Natural killer cell treated with Interleukin-12 subunit alpha and Interleukin-12 subunit beta and Interleukin-15 and Interleukin-18, amount 100 ng/mL, for 72 hours (primary cell): ENCODE measurements at places on chromosomes 1 and 21. TPM values are rescaled to one million over a fixed set of nuclear protein-coding genes. Genes with fewer than 3 reads are reported as not detected.

DNA sequence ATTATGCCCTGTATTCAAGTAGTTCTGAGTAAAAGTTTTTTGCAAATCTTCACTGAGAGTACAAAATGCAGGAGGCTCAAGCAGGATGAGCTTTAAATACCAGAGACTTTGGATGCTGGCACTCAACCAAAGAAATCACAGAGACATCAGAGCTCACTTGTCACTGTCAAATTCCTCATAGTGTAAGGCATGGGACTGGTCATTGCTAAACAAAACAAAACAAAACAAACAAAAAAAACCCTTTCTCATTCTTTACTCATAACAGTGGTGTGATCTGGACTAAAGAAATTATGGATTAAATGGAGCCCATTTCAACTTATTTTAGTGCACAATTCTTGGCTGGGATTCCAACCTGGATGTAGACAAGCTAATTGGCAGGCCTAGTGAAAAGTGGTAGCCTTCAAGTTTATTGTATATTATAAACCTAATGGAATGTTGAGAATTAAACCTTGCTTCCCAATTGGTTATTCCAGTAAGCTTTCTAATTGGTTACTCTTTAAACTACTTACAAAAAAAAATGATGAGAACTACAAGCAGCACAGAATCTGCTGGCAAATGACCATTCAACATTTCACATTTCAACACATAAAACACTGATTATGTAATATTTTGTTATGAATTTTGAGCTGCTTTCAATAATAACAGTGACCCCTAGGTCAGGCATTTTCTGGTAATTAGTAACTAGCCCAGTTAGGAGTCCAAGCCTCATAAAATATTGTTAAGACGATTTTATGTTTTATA, 30.6 kb upstream of the NEK7 start:
- no peak overlapping the region for H3K4me3 ChIP-seq
- no peak overlapping the region for H3K27ac ChIP-seq
- DNase-seq: no peak
- no peaks in the 10 kb centered on the region for H3K36me3 ChIP-seq
- H3K27me3 ChIP-seq: peaks cover 7% of the 10 kb centered on the region

- H3K4me1 ChIP-seq: peaks cover 6% of the 10 kb centered on the region
- no peak for DNase-seq
- H3K4me3 ChIP-seq: no peak overlapping the region
- H3K27me3 ChIP-seq: peaks cover 17% of the 10 kb centered on the region
Observed at GRCh38 chr1:3056641-3057040, 12.4 kb upstream of the PRDM16 start.

- H3K4me3 ChIP-seq: no peak overlapping the region
- H3K4me1 ChIP-seq: no peaks in the 10 kb centered on the region
- peaks cover 7% of the 10 kb centered on the region for H3K27me3 ChIP-seq
- H3K36me3 ChIP-seq: no peaks in the 10 kb centered on the region
Observed at GRCh38 chr1:63691701-63692425, 82.0 kb upstream of the ROR1 start.

DNA sequence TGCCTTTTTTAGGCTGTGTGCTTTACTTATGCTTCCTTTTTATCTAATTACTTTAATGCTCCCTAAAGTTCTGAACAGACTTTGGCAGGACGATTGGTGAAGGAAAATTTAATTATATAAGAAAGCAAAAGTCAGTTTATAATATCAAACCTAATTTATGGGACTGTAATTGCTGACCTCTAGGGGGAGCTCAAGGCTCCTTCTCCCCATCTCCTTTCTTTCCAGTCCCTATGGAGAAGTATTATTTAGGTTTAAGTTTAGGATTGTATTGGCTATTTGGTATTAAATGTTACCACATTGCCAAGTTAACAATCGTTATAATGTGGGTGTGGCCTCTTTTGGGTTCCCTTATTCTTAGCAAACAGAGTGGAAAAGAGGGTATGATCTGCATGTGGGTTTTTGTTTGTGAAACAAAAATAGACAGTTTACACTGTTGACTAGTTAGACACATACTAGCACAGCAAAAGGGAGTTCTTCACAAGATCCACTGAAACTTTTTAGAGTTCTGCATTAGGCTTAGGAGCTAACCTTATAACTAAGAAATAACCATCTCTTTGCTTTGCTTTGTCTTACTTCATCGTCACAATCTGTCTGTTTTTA, 48.2 kb upstream of the TNFSF4 start:
- H3K4me3 ChIP-seq: no peak overlapping the region
- peaks cover 13% of the 10 kb centered on the region for H3K36me3 ChIP-seq

DNA sequence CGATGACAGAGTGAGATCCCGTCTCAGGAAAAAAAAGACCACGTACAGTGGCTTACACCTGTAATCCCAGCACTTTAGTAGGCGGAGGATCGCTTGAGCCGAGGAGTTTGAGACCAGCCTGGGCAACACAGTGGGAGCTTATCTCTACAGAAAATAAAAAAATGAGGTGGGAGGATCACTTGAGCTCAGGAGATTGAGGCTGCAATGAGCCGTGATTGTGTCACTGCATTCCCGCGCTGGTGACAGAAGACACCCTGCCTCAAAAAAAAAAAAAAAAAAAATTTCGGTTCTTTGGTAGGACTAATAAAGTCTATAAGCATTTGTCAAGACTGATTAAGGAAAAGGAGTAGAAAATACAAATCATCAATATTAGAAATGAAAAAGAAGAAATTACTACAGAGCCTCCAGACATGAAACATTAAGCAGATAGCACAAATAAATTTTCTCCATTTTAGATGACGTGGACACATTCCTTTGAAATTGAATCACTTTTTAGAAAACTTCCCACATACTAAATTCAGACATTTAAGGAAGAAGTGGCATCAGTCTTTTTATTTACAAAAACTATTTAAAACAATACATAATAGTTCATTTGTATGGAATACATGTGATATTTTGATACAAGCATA, 30.4 kb downstream of the MORC3 start:
- H3K36me3 ChIP-seq: peaks cover 14% of the 10 kb centered on the region
- DNase-seq: no peak
- H3K27me3 ChIP-seq: no peaks in the 10 kb centered on the region
- no peak overlapping the region for H3K27ac ChIP-seq
- peaks cover 5% of the 10 kb centered on the region for H3K4me1 ChIP-seq

- H3K4me3 ChIP-seq: no peak overlapping the region
- H3K4me1 ChIP-seq: peaks cover 8% of the 10 kb centered on the region
- H3K27ac ChIP-seq: no peak overlapping the region
- H3K27me3 ChIP-seq: no peaks in the 10 kb centered on the region
- H3K36me3 ChIP-seq: no peaks in the 10 kb centered on the region
- DNase-seq: no peak
Observed at GRCh38 chr1:163928651-163929050, 606.9 kb downstream of the NUF2 start.

DNA sequence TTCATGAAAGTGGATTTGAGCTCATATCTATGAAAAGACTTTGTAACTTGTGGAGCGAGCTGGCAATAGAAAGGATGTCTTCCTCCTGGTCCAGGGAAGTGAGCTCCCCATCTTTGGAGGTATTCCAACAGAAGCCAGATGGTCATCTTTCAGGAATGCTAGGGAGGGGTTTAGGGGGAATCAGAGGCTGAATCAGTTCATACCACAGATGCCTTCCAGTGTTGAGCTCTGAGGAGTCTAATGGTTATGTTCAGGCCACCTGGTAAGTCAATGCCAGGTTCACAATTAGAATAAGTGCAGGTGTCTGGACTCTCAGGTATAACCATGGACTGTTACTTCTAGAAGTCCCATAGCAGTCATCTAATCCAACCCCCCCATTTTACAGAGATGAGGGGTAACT, 119.1 kb downstream of the ACTL8 start:
- no peak for DNase-seq
- H3K27me3 ChIP-seq: peaks cover 9% of the 10 kb centered on the region
- no peaks in the 10 kb centered on the region for H3K4me1 ChIP-seq
- H3K36me3 ChIP-seq: no peaks in the 10 kb centered on the region

GRCh38 chr21:45129189-45129923, 55.0 kb downstream of the ADARB1 start:
- peak overlapping the region; percentile 41 for H3K4me3 ChIP-seq
- DNase-seq: no peak
- no peak overlapping the region for H3K27ac ChIP-seq
- H3K36me3 ChIP-seq: no peaks in the 10 kb centered on the region
- H3K27me3 ChIP-seq: no peaks in the 10 kb centered on the region
- peaks cover 14% of the 10 kb centered on the region for H3K4me1 ChIP-seq

DNA sequence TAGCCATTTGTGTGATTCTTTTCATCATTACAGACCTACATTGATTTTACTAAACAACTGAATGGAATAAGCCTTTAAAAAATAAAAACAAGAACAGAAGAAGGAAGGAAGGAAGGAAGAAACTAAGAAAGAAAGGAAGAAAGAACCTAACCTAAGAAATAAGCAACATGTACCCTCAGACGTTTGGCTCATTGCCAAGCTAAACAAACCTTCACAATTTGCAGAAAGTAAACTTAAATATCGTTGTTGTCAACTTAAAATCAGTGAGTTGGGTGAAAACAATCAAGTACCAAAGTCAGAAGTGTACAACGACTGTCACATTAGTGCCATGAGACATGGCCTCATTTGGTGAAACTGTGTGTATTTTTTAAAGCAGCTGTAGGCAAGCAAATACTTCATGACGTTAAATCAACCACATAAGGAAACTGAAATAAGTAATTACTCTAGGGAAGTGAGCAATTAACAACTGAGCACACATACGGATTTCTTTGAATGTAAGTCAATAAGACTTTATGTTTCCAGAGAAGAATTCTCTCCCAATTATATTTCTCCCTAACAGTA, 313.1 kb upstream of the TMPRSS15 start:
- DNase-seq: no peak
- H3K4me1 ChIP-seq: no peaks in the 10 kb centered on the region
- no peaks in the 10 kb centered on the region for H3K27me3 ChIP-seq
- no peak overlapping the region for H3K4me3 ChIP-seq
- no peaks in the 10 kb centered on the region for H3K36me3 ChIP-seq

DNA sequence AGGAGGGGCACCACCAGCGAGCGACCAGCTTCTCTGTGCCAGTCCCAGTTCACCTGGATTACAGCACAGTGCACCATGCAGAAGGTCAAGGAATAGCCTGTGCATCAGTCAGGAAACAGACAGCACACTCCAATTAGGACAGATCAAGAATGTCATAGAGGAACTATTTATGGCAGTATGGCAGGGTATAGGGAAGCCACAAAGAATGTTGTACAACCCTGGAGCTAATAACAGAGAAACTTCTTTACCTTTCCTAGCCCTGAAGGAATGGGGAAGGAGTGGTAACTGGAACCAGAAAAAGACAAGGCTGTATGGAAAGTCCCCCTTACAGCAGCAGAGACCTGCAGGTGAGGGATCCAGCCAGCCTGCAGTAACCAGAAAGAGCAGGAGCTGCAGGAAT, 87.8 kb upstream of the USP24 start:
- DNase-seq: no peak
- H3K36me3 ChIP-seq: no peaks in the 10 kb centered on the region
- H3K27me3 ChIP-seq: peaks cover 14% of the 10 kb centered on the region

DNA sequence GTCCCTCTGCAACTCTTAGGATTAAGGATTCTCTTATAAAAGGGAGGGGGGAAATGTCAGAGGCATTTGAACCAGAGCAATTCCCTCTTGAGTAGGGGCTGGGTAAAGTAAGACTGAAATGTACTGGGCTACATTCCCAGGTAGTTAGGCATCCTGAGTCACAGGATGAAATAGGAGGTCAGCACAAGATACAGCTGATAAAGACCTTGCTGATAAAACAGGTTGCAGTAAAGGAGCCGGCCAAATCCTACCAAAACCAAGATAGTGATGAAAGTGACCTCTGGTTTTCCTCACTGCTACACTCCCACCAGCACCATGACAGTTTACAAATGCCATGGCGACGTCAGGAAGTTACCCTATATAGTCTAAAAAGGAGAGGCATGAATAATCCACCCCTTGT, 14.3 kb upstream of the COX20 start:
- no peaks in the 10 kb centered on the region for H3K36me3 ChIP-seq
- H3K27me3 ChIP-seq: peaks cover 4% of the 10 kb centered on the region
- no peaks in the 10 kb centered on the region for H3K4me1 ChIP-seq
- no peak overlapping the region for H3K4me3 ChIP-seq
- no peak for DNase-seq

DNA sequence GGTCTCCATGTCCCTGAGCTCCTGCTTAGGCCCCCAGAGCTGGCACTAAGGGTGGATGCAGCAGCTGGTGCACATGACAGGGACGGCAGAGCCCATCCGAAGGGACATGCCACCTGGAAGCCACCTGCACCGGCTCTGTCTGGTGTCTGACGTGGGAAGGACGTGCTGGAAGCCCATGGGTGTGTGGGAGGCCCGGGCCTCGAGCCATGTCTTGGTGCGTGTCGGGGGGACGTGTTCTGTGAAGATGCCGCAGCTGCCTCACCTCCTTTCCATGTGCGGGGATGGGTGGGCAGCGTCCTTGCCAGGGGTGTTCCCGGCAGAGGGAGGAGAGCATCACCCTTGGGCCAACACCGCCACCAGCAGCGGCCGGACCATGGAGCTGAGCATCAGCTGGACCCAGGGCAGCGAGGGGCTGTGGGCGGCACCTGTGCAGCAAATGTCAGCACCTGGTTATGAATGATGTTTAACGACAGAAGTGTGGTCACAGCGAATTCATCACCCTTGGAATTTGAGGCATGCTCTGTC, 15.5 kb upstream of the POFUT2 start:
- no peak for DNase-seq
- H3K27ac ChIP-seq: no peak overlapping the region
- H3K4me3 ChIP-seq: no peak overlapping the region
- no peaks in the 10 kb centered on the region for H3K4me1 ChIP-seq

- no peak overlapping the region for H3K27ac ChIP-seq
- no peak for DNase-seq
- peaks cover 55% of the 10 kb centered on the region for H3K27me3 ChIP-seq
- H3K36me3 ChIP-seq: peaks cover 14% of the 10 kb centered on the region
- H3K4me1 ChIP-seq: peaks cover 13% of the 10 kb centered on the region
Observed at GRCh38 chr1:119001181-119002027, 13.3 kb upstream of the TBX15 start.

- no peak overlapping the region for H3K27ac ChIP-seq
- H3K4me3 ChIP-seq: no peak overlapping the region
Observed at GRCh38 chr1:8142955-8143629, 117.0 kb upstream of the ERRFI1 start.

GRCh38 chr1:7572654-7573152, 198.4 kb upstream of the VAMP3 start:
- H3K36me3 ChIP-seq: no peaks in the 10 kb centered on the region
- H3K27me3 ChIP-seq: no peaks in the 10 kb centered on the region
- no peak overlapping the region for H3K4me3 ChIP-seq

DNA sequence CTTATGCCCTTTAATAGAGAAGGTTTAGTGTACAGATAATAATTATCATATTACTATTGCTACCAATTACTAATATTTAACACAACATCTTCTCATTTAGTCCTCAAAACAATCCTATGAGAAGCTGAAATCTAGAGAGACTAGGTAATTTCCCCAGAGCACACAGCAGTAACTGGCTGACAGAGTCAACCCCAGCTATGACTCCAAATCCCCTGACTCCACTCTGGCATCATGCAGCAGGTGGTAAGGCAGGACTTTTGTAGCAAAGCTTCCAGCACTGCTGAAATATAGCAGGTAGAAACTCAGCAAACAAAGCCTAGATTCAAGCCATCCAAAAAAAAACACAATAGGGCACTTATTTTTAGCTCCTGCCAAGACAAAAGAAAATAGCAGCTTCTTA, 79.3 kb upstream of the RGS2 start:
- no peak overlapping the region for H3K27ac ChIP-seq
- no peaks in the 10 kb centered on the region for H3K36me3 ChIP-seq
- no peaks in the 10 kb centered on the region for H3K27me3 ChIP-seq
- H3K4me1 ChIP-seq: no peaks in the 10 kb centered on the region

TMEM234 gene
- total RNA-seq: 15.6 TPM

CAMK1G gene
- total RNA-seq: not detected

SH3BGR gene
- total RNA-seq: not detected

BSND gene
- not detected for total RNA-seq

ETV3L gene
- 3.6 TPM for total RNA-seq

OR6N1 gene
- total RNA-seq: not detected

IGSF9 gene
- total RNA-seq: not detected

AK4 gene
- 24.4 TPM for total RNA-seq
